ENCODE measurements at places on chromosomes 6 and 20. TPM values are rescaled to one million over a fixed set of nuclear protein-coding genes. Genes with fewer than 3 reads are reported as not detected.

- DNase-seq, result no peak
These were observed 162.2 kb upstream of the BMP2 start for GRCh38 chr20:6605055-6605935.

The WFDC5 gene
- 0.33 TPM for total RNA-seq

GRCh38 chr6:99350573-99350972 lies 1.1 kb upstream of the FAXC start:
- DNase-seq, result no peak

GRCh38 chr6:39999006-39999867 lies 65.0 kb upstream of the MOCS1 start:
- no peak for DNase-seq

DNA sequence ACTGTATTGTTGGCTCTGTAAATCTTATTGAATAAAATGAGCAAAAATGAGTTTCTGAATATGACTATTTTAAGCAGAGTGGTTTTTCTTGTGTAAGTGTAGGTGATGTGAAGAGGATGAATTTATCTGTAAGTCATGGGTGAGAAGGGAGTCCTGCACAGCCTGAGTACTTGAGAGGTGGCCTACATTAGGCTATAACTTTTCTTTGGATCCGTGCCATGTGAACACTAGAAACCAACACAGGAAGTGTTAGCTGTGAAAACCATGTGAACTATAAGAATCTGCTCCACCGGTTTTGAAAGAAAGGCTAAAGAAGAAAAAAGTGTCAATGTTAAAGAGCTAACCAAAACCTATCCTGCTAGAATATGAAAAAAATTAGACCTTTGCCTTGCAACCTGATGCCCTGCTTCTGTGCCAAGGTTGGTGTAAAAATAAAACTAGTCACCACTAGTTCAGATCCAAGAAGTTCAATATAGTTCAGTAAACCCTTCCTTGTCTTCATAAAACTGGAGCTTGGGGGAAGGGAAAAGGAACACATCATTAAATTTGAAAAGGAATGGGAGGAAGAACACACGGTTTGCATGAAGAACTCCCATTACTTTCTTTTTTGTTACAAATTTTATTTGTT lies 21.3 kb downstream of the PLCB1 start:
- no peak for DNase-seq

DNA sequence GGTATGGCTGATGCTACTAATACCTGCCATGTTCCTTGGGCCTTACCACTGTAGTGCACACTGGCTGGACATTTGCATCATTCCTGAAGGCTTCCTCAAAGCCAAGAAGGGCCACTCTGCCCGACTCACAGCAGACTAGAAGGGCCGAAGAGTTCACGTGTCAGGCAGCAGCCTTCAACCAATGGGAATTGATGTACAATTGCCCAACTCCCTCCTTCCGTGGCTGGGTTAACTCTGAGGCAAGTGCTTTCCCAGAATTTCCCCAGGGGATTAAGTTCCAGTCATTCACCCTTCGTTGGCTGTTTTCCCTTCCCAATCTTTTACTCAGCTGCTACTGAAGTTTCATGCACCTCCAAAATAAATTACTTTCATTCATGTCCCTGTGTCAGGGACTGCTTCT lies 29.8 kb downstream of the PSMB9 start:
- peak; percentile 40 for DNase-seq

The ULBP1 gene
- total RNA-seq, result 13.0 TPM

DNA sequence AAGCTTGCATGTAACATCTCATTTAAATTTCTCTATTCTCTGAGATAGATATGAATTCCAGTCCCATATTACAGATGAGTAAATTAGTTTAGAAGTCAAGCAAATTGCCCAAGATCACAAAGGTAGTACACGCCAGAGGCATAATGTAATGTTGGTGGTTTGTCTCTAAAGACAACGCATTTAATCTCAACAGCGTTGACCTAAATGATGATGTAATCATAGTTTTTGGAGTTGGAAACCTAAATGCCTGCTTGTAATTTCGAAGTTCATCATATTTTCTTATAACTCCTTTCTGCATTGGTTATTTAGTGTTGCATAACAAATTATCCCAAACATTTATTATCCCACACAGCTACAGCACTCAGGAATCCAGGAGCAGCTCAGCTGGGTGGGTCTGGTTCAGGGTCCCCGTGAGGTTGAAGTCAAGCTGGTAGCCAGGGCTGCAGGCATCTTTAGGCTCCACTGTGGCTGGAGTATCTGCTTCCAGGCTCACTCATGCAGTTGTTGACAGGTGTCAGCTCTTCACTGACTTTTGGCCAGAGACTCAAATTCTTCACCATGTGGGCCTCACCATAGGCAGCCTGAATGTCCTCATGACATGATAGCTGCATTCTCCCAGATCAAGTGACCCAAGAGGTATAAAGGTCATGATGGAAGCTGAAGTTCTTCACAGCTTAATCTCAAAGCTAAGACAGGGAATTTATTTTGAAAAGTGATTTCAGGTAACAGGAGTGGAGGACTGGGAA lies 122.0 kb upstream of the SPTLC3 start:
- no peak for DNase-seq

- DNase-seq, result no peak
These were observed 31.2 kb downstream of the CHMP4B start for GRCh38 chr20:33842346-33842745.

DNA sequence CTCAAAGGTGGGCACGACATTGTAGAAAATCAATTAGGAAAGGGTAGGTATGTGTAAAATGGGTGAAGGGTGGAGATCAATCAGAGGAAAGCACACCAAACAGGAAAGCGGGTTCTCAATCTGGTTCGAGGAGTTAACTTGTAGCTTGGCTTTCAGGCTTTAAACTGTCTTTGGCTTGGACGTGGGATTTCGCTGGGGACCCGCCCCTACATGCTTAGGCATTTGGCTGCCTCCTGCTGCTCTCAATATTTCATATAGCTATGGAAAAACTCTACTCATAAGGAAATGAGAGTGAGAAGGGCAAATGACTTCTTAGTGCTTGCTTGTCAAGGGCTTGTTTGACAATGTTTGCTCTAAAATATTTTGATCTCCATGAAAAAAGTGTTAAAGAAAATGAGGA lies 38.1 kb upstream of the PDE7B start:
- DNase-seq, result no peak

DNA sequence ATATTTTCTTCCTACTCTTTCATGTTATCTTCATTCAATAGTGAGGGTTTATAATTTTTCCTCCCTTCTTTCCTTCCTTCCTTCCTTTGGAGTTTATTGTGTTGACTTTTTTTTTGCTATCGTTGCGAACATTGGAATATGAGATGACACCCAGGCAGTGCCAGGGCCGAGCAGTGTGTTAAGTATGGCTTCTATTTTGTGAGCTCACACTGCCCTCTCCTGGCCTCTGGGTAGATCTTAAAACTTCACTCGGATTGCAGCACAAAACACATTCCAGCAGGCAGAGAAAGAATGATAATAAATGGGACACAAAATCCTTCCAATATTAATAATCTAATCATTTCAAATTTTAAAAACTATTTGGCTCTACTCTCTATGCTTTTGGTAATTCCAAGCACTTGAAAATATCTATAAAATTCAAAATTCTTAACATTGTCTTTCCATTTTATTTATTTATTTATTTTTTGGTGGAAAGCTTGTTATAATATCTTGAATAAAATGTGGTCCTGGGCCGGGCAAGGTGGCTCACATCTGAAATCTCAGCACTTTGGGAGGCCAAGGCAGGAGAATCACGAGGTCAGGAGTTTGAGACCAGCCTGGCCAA lies 147.4 kb upstream of the OLIG3 start:
- DNase-seq, result peak; percentile 57

GRCh38 chr6:136525586-136526195 lies 24.5 kb downstream of the MAP7 start:
- peak; percentile 68 for DNase-seq

DNA sequence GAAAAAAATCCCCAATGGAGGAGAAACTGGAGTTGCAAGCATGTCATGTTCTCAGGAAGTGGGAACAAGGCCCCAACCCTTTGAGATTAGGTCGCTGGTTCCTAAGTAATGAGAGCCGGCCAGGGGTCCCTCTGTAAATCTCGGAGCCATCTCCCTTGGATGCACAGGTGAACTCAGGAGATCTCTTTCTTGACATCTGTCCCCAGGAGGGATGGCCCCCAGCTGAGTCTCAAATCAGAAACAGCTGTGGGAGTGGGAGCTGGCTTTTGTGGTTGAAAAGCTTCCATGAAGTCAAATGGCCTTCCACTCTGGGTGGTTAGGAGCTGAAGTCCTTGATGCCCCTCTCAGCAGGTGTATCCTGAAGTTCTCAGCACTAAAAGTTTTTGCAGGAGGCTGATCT lies 257.1 kb downstream of the BMP7 start:
- no peak for DNase-seq

- no peak for DNase-seq
These were observed 7.4 kb upstream of the CD83 start for GRCh38 chr6:14110001-14110818.

DNA sequence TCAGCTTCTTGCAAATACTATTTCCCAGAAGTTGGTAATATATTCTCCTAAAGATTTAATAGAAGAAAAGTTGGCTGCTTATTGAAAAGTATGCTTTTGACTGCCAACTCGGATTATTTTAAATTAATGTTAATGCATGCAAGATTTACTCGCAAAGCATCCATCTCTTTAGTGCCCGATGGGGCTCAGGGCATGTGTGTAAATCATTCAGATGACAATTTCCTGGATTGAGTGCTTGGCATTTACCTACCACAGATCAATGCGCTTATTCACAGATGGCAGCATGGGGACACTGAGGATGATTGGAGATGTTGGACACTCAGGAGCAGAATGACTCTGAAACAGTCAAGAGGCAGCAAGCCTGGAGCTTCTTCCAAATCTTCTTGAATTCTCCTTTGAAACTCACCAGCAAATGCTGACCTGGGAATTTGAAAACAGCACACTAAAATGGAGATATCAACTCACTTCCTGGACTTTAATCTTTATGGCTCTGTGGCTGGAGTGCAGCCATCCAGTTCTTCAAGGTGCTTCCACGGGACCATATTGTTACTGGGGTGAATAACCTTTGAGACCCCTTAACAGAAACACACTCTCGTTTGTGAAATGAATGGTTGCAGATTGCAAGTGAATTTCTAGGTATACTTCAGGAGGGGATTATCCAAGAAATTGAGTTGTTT lies 34.1 kb upstream of the TIAM2 start:
- no peak for DNase-seq

The AGPAT4 gene
- 12.5 TPM for total RNA-seq

The CCN5 gene
- not detected for total RNA-seq

The NRN1 gene
- 0.17 TPM for total RNA-seq

The NHLRC1 gene
- 2.1 TPM for total RNA-seq

The CDYL gene
- total RNA-seq, result 68.3 TPM

GRCh38 chr20:25535762-25536161 lies 49.6 kb downstream of the NINL start:
- DNase-seq, result no peak

The MYLK4 gene
- 0.33 TPM for total RNA-seq

- DNase-seq, result no peak
These were observed 108.5 kb upstream of the NHSL1 start for GRCh38 chr6:138607478-138608433.

GRCh38 chr6:167825332-167826229 lies 1.1 kb upstream of the AFDN start:
- peak; percentile 53 for DNase-seq

DNA sequence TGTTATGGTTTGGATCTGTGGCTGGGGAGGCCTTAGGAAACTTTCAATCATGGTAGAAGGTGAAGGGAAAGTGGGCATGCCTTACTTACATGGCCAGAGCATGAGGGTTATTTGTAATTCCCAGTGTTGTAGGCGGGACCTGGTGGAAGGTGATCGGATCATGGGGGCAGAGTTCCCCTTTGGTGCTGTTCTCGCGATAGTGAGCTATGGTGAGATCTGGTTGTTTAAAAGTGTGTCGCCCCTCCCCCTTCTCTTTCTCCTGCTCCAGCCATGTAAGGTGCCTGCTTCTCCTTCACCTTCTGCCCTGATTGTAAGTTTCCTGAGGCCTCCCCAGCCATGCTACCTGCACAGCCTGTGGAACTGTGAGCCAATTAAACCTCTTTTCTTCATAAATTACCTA lies 145.8 kb downstream of the TFAP2C start:
- DNase-seq, result no peak

DNA sequence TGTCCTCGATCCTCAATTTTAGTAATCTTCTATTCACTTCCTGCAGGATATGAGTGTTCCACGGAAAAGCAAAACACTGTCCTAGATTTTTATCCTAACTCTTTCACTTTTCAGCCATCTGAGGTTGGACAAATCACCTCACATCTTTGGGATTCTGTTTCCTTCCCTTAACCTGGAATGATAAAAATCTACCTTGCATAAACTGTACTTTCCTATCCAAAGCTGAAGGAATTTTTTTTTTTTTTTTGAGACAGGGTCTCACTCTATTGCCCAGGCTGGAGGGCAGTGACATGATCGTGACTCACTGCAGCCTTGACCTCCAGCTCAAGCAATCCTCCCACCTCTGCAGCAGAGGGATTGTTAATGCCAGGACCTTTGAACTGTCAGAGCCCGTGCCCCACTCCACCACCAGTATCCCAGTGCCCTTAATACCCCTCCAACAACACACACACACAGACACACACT lies 20.5 kb downstream of the CAPN11 start:
- no peak for DNase-seq

GRCh38 chr6:89180971-89181370 lies 35.1 kb downstream of the PM20D2 start:
- DNase-seq, result no peak

DNA sequence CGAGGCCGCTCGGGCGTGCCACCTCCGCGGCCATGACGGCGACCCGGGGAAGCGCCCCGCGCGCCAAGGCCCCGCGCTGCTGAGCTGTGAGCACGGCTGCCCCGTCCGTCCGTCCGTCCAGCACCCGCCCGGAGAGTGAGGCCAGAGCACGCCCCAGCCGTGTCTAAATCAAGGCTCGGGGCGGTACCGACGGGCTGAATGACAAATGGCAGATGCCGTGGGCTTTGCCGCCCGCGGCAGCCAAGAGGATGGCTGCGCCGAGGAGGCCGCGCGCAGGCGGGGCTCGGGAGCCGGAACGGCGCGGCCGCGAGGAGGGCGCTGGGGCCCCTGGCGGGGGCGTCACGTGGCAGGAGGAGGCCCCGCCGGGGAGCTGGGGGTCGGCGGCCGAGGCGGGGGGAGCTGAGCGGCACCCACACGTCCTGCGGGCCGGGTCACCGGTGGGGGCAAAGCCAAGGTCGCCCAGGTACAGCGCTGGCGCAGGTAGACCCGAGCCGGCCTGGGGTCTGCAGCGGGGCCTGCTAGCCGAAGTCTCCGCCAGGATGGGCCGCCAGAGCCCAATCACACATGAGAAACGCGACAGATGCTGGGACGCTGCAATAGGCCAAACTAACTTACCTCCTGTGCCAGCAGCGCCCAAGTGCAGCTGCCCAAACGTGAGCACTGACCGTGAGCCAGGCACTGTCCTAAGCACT lies at the start of gene PLAGL1:
PLAGL1 (minus strand) TSS at position 140 of the 692 bp plus-strand sequence. CDS start 60,123 bp downstream, outside the sequence.
- DNase-seq, result peak; percentile 57

The ID1 gene
- 83.0 TPM for total RNA-seq

DNA sequence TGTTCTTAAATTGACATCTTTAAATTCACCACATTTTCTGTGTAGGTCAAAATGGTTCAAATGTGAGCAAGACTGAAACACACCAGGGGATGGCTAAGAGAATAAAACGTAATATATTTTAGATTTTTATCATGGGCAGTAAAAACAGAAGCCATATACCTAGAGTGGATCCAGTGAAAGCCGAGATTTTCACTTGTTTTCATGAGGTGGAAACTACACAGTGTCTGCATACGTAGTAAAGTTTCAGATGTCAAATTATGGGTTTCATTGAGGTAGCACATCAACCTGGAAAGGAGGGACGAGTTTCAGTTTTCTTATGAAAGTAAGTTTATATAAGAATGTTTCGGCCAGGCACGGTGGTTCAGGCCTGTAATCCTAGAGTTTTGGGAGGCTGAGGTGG lies 25.9 kb downstream of the METTL24 start:
- no peak for DNase-seq

Data from mammary epithelial cell (primary cell).